Stimulated activated CD4-positive, alpha-beta T cell treated with anti-CD3 and anti-CD28 coated beads, Interleukin-2, amount 100 ng/mL, for 24 hours (primary cell): ENCODE measurements at places on chromosomes 5 and 9.

GRCh38 chr9:115396071-115396529 is 278.1 kb upstream of the TNC start:
- no peak for DNase-seq

- peak; percentile 10 for DNase-seq
These were observed 28.8 kb downstream of the FOXD1 start for GRCh38 chr5:73419465-73420390.

GRCh38 chr9:92299116-92299515 is 5.6 kb upstream of the IARS1 start:
- DNase-seq: no peak

DNA sequence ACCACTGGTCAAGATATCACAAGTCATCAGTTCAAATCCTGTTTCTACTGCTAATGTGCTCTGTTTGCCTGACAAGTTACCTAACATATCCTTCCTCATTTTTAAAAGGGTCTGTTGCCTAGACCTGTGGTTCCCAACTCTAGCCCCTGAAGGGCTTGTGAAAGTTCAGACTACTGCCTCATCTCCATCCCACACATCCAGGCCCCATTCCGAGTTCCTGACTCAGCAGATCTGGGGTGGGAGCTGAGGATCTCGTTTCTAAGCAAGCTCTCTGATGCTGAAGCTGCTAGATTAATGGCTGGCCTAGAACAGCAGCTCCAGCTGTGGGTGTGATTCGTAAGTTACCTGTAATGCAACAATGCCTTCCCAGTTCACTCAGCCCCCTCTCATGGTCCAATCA is 32.5 kb downstream of the S1PR3 start:
- no peak for DNase-seq

DNA sequence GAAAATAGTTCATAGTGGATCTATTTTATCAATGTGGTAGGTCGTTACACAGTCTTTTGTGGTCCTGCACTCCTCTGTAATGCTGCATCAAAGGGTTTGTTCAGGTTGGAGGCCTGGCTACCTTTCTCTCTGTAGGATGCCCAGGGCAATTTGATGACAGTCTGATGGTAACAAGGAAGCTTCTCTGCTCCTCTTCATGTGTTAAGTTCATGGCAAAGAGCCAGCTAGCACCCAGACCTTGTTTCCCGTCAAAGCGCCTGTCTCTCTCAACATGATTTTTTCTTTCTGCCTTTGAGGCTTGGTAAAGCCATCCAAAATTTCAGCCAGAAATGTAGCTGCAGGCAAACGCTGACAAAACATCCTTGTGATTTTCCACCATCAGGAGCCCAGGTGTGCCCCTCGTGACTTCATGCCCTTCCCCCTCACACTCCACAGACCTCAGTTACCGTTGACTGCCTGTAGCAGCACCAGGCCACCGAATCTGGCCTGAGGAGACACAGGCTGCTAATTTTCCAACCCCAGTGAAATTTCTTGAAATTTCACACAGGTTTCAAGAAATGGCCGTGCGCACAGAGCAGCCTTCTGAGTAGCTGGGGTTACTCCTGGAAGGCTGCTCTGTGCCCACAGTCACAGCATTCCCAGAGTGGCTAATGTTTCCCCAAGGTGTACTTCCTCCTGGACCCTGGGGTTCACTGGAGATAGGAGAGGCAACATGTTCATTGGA is 292.7 kb downstream of the CWC27 start:
- DNase-seq: no peak

GRCh38 chr9:19533373-19533772 is 124.6 kb downstream of the ACER2 start:
- no peak for DNase-seq

DNA sequence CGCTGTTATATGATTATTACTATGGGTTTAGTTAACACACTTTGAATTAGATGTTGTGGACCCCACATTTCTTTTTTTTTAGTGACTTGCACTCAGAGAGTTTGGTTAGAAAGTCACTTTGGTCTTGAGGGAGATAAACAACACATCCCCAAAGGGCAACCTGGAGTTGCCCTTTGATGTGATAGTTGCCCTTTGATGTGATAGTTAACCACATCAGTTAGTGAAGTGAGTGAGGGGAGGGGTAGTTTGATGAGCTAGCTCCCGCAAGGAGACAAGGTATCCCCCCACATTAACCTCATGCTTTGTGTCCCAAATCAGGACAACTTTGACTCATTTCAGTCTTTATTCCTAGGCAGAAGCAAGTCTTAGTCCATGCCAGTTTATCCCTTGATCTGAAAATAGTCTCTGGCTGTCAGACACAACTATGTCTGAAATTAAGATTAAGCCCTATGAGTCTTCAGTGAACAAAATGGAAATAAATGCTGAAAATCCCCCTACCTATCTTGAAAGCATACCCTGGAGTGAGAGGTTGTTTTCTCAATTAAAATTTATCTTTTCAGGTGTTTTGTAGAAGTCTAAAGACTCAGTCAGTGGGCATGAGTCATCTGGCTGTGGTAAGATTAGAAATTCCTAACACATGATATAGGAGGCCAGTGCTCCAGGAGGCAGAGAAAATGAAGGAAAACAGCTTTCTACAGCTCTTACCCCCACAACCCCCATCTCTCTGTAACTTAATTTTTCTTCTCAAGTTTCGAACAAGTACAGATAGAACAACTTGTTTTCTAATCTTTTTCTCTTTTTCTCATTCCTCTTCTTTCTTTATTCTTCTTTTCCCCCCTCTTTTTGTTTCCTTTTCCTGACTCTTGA is 208.9 kb upstream of the DMRTA1 start:
- DNase-seq: no peak

DNA sequence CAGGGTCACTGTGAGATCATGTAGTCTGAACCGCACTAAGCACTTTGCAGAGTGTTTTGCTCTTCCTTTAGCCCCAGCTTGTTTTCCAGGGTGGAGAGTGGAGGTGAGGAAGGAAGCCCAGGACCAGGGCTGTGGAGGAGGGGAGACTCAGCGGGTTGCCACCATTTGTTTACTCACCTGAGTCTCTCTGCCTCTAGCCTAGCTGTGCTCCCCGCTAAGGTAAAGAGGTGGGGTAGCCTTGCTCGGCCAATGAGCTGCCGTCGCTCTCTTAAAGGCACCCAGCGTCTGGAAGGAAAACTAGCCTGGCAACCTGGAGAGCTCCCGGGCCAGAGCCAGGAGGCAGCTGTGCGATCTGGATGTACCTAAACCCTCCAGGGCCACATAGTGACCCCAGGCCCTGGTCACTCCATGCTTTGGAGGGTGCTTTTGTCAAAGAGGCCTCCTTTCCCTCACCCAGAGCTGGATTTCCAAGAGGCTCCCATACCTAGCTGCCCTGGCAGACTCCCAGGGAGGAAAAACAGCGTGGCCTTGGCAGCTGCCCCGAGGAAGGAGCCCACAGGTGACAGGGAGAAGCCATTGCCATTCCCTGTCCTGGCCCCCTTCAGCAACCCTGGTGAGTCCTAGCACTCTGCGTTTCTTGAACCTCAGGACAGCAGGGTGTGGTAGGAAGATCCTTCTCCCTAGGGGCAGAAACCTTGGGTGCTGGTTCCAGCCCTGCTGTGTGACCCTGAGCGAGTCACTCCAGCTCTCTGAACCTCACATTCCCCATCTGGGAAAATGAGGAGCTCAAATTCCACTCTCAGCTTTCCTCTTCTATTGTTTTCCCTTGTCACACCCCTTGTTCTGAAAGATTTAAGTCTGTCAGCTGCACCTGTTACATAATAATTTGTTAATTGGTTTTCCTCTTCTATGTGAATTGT is 42.4 kb upstream of the LARP1 start:
- no peak for DNase-seq

- peak; percentile 51 for DNase-seq
These were observed 22.2 kb downstream of the AHRR start for GRCh38 chr5:343461-344401.

- no peak for DNase-seq
These were observed 126.5 kb upstream of the PAPPA start for GRCh38 chr9:116027096-116027495.

DNA sequence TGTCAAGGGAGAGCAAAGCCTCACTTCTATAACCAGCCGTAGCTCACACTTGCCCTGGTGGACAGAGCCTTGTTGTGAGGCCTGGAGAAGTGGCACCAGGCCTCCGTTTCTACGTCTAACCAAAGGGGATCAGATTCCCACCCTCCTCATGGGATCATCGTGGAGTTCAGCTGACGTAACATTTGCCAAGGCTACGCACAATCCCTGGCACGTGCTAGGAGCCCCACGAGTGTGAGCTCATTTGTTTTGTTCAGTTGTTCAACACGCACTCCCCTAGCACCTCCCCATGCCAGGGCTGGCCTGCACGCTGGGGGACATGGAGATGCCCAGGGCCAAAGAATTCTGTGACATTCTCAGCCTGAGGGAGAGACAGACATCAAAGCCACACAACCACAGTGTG is 23.1 kb downstream of the ADGRD2 start:
- DNase-seq: no peak

DNA sequence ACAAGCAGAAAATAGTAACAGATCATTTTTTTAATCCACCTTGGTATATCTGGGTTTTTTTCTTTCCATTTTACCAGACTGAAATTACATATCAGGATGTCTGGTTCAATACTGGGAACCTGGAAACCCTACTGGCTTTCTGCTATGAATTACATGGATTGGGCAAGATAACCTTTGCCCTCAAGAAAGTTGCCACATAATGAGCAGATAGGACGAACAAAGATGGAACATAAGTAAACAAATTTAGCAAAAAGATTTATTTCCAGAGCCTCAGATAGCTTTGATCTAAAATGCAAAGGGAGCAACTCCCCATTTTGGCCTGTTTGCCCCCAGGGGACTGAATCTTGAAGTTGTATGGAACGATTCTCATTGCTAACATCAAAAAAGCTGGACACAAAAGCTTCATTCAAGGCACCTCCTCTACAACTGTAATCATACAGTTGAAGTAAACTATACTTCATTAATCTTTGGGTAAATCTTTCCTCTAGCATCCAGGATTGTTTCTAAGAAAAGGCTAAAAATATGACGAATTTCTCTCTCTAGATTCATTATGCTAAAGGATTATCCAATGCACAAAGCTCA is 131.6 kb upstream of the PTGER4 start:
- no peak for DNase-seq

DNA sequence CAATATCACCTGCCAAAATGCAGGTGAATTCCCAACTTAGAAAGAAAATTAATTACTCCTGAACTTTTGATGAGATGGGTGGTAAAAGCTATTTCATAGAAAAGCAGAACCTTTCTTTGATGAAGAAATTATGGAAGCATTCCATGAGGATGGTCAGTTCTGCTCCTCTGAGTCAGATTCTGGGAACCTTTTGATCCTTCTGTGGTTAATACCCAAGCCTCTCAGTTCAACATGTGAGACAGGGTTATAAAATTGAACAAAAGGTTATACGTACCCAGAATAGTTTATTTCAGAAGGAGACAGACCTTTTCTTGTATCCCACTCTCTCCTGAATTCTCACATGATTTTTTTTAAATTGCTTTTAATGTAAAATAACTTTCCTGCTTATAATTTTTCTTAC is 767.6 kb upstream of the ADAMTS16 start:
- no peak for DNase-seq

DNA sequence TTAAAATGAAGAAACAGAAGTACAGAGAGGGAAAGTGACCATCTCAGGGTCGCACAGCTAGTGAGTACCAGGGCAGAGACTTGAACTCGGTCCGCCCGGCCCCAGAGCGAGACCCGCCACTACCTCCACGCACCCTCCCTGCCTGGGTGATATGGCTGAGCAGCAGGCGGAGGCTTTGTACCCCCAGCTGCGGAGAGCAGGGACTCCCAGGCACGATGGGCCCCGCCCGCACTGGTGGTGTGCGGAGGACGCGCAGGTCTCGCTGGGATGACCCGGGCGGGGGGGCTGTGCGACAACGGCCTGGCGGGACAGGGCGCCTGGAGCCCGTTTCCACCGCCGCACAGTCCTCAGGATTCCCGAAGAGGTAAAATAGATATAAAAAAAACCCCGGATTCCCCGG is 64.7 kb upstream of the LARP1 start:
- no peak for DNase-seq

- DNase-seq: no peak
These were observed 18.1 kb upstream of the LPCAT1 start for GRCh38 chr5:1541702-1542400.

DNA sequence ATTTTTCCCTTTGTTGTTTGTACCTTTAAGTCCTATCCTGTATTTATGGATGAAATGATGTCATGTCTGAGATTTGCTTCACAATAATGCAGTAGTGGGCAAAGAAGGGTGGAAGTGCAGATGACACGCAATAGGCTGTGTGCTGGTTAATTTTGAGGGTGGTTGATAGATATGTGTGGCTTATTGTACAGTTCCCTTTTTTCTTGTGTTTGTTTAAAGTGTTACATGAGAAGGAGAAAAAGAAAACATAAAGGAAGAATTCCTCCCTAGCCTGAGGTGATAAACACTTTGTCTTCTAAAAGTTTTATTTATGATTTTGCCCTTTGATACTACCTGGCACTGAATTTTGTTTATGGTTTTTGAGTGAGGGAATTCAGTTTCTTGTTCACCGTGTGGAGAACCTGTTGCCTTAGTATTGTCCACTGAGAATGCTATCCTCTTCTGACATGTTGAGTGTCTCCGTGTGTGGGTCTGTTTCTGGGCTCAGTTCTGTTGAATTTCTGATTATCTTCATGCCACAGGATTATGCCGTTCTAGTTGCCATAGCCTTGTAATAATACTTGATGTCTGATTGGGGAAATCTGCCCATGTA is 52.3 kb upstream of the FAM120AOS start:
- DNase-seq: no peak

DNA sequence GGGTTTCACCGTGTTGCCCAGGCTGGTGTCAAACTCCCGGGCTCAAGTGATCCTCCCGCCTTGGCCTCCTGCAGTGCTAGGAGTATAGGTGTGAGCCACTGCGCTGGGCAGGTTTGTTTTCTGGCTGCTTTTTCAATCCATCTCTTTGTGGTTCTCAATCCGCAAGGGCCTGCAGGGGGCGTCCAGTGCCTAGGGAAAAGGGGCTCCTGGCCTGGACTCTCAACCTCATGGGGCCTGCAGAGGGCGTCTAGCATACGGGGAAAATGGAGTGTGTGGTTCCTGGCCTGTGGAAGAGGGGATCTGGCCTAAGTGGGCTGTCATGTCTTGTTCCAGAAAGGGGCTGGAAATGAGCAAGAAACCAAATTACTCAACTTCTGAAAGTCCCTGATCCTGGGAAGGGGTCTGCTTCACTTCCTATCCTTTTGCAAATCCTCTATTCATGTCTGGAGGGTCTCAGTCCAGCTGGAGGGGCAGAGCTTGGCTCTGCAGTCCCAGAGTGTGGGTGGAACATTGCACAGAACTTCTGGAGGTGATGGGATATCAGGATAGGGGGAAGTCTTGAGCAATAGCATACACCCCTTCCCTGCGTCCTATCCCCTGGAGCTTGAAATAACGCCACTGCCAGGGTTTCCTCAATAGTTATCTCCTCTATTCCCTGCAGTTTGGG is 12.7 kb upstream of the CCL27 start:
- peak; percentile 75 for DNase-seq

GRCh38 chr5:81066102-81066501 is 105.9 kb downstream of the RASGRF2 start:
- no peak for DNase-seq

GRCh38 chr5:112063191-112063590 is 306.2 kb upstream of the NREP start:
- no peak for DNase-seq

DNA sequence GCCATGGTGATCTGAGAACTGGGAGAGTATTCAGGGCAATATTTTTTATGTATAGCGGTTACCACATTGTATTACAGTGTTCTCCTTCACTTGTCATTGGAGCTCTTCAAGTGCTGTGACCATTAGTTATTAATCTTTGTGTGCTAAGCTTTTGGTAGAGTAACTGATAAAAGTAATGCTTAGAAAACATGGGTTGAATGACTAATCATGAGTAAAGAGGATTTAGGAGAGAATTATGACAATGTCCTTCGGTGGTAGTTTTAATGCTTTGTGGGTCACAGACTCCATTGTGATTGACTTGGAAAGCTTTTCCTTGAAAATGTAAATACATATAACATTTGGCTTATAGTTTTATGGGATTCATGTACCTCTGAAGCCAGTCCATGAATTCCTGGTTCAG is 21.4 kb downstream of the TGFBR1 start:
- DNase-seq: no peak
